Stimulated activated CD4-positive, alpha-beta T cell treated with anti-CD3 and anti-CD28 coated beads, Interleukin-12 subunit alpha, Interleukin-12 subunit beta, amount 100 ng/mL, for 4 hours (primary cell): ENCODE measurements at places on chromosomes 1 and 21.

- DNase-seq: no peak
These were observed 374.7 kb downstream of the NPHP4 start for GRCh38 chr1:5617546-5617945.

DNA sequence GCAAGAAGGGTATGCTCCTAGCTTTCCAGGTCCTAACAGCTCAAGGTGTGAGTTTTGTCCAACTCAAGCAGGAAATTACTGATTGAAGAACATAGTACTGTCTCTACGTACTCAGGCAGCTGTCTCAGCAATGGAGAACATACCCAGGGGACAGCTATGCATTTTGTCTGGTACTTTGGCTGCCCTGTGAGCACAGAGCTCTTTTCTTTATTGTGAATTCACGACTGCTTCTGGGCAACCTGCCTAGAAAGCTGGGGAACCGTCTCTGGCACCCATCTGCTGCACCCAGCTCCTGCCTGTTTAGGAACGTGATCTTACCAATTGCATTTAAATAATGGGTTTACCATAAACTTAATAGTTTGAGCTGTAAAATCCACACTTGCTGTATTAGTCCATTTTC lies 258.1 kb downstream of the HHAT start:
- no peak for DNase-seq

- no peak for DNase-seq
These were observed 127.1 kb downstream of the C1orf21 start for GRCh38 chr1:184513966-184514365.

DNA sequence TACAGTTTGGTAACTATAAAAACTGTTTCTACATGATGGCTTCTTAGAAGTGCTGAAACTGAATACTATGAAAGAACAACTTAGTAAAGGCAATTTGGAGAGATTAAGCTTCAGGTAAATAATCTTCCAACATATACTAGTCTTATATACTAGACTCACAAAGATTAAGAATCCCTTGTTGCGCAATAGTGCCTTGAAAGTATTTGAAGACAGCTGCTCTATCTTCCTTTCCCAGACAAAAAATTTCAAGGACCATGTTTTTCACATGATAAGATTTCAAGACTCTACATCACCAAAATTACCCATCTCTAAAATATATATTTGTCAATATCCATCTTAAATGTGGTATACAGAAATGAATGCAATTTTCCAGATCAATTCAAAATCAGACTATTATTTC lies 37.7 kb upstream of the ASPM start:
- no peak for DNase-seq

- DNase-seq: no peak
These were observed 137.5 kb downstream of the NOS1AP start for GRCh38 chr1:162206749-162207635.

DNA sequence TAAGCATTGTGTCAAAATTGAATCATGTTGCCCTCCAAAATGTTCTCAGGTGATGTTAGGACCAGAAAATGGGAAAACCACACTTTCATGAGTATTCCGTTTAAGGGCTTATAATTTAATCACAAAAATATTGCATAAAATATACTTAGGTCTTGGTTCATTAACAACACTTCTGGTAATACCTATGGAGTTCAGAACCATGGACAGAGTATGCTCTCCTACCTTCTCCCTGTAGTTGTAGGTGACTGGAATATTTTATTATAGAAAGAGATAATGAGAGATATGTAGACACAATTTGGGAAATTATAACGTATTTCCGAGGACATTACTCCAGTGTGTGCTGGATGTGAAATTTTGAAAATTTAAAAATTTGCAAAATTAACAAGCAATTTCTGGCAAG lies 232.5 kb downstream of the NCAM2 start:
- DNase-seq: no peak

- DNase-seq: no peak
These were observed 18.6 kb upstream of the GBP5 start for GRCh38 chr1:89291276-89291675.

- DNase-seq: no peak
These were observed 22.5 kb upstream of the SRP9 start for GRCh38 chr1:225754940-225755641.

DNA sequence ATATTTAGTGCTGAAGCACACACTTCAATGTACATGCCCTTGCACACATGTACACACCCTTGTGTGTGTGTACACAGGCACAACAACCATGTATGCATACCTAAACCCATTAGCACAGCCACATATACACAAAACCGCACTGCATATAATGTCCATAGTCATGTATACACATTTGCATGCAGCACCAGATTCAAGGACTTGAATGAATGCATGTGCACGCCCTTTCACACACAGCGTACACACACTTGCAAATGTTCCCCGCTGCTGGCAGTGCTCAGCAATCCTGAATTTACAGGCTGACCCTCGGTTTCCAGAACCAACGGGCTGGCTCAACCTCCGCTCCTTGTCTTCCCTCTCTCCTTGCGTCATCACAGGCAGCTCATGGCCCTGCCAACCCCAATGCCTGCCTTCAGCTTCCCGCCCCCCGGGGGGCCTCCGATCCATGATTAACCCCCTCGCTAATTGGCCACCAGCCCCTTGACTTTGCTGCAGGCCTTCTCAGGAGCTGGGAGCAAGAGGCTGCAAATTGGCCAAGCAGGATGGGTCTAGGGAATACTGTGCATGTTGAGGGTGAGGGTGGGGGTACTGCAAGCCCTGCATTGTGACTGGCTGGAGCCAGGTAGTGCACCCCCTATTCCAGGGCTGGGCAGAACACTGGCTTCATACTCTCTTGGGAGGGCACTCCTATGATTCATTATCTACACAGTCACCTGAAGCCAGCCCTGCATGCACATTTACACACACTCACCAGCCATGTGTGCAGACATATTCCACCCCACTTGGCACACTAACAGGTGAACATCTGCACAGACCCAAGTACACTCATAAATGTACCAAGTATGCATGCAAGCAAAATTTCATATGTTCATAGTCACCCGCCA lies 7.9 kb downstream of the GPR3 start:
- DNase-seq: no peak

GRCh38 chr1:104718752-104719151 lies 969.1 kb downstream of the AMY1C start:
- DNase-seq: no peak

DNA sequence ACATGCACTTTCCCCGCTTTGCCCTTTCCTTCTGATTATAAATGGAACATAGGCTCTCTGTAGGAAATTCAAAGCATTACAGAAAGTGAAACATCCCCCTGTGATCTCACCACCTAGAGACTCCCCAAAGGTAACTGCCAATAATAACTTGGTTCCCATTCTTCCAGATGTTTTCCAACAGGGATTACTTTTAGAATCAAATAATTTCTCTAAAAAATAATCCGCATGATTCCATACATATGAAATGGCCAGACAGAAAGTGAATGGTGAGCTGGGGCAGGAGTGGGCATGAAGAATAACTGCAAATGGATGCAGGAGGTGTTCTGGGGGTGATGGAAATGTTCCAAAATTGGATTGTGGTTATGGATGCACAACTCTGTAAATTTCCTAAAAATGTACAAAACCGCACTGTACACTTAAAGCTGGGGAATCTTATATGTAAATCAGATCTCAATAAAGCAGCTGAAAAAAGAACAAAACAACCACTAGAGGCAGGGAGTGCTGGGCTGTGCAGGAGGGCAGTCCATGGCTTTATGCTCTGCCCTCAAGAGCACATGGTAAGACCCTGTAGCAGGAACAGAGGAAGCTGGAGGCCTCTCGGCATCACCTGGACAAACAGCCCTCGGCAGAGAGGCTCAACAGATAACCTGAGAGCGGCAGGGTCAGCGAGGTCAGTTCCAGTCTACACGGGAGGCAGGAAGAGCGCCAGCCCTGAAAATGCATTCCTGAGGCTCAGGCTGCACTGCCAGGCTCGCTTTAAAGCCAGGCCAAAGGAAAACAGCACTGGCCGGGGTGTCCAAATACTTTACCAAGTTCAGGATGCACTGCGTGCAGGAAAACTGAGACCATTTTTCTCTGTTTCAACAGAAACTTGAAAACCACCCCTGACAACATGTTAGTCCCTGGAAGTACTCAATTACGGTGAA lies 39.7 kb downstream of the CAPZB start:
- no peak for DNase-seq

DNA sequence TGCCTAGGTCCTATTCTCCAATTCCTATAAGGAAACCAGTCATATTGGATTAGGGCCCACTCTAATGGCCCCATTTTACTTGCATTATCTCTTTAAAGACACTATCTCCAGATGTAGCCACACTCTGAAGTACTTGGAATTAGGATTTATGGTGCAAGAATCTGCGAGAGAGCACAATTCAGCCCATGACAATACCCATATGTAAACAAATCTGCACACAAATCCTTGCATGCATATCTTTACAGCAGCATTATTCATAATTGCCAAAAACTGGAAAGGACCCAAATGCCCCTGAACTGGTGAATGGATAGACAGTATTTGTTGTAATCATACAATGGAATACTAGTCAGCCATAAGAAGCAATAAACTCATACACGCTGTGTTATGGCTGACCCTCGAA lies 229.8 kb upstream of the ADAMTS5 start:
- no peak for DNase-seq

GRCh38 chr1:234515821-234516241 lies 36.9 kb upstream of the TARBP1 start:
- no peak for DNase-seq

DNA sequence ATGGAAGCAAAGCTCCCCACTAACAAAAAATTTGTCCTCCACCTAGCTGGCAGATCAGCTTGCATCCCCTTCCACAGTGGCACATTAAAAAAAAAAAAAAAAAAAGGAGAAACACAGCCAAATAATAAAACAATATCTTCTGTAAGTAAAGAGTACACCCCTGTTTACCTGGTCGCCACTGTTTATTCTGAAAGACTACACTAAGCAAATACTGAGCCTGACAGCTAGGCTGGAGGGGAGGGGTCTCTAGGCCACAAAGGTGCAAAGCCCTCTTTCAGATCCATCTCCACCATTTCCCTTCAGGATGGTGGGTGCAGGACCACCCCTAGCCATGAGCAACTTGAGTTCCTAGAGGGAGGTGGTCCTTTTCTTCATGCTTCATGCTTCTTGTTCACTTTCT lies 22.8 kb upstream of the SLC45A3 start:
- DNase-seq: no peak

GRCh38 chr1:21523297-21523813 lies 14.1 kb downstream of the ALPL start:
- DNase-seq: no peak

- no peak for DNase-seq
These were observed 190.5 kb downstream of the TOMM20 start for GRCh38 chr1:234938135-234938534.

DNA sequence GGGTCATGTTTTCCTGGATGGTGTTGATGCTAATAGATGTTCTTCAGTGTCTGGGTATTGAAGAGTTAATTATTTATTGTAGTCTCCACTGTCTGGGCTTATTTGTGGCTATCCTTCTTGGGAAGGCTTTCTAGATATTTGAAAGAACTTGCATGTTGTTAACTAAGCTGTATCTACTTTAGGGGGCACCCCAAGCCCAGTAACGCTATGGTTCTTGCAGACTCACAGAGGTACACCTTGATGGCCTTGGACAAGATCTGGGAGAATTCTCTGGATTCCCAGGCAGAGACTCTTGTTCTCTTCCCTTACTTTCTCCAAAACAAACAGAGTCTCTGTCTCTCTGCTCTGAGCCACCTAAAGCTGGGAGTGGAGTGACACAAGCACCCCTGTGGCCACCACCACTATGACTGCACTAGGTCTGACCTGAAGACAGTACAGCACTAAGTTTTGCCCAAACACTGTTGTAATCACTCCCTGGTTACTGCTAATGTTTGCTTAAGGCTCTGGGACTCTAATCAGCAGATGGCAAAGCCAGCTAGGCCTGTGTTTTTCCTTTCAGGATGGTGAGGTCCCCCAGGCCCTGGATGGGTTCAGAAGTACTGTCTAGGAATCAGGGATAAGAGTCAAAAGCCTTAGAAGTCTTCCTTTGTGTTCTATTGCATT lies 76.5 kb upstream of the C1orf21 start:
- no peak for DNase-seq

DNA sequence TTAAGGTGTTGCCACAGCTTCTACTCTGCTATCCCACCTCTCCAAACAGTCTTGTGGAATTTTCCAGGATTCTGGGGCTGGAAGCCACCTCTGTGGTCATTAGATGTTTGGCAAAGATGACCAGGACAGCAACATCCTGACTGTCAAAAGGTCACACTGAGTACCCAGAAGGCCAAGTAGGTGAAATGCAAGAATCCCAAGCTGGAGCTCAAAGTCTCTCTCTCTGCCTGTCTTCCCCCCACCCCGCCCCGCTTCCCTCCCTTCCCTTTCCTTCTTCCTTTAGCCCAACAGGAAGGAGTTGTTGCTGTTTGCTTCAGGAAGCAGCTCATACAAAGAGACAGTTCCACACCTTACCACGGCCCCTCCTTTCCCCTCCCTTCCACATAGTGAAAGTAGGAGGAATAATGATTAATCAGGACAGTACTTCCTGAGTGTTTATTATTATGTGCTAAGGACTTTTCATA lies 75.6 kb upstream of the SLC2A1 start:
- DNase-seq: no peak

GRCh38 chr21:44972821-44973220 lies 33.0 kb downstream of the SLX9 start:
- no peak for DNase-seq

DNA sequence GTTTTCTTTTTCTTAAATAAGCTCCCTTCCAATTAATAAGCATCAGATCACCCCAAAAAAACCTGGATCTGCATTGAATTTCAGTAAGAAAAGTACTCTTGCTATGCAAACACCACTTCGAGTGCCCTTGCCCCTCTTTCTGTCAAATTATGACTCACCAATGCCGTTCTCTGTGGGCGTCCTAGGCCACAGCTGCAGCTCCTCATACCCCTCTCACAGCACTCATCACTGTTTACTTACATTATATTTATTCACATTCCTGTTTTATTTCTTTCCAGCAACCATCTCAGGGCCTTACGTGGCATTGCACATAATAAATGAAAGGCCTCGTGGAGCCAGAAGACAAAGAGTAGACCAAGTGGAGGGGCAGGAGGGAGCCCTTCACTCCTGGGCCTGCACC lies 99.1 kb upstream of the CTTNBP2NL start:
- DNase-seq: no peak

GRCh38 chr1:108000184-108000583 lies 35.2 kb upstream of the VAV3 start:
- DNase-seq: no peak

DNA sequence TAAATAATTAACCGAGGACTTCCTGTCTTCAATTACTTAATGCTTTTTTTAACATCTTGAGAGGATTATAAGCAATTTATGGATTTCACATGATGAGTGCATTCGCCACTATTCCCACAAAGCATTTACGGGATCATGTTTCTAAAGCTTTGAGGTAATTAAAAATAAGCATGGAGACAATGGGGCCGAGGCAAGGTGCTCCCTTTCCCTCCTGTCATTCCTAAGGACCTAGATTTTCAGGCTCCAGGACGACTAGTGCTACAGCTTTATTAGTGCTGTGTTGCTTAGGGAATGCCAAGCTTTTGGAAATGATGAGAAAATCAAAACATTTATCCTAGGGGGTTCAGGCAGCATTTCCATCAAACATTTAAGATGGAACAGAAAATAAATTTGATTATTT lies 209.2 kb downstream of the KCTD3 start:
- DNase-seq: no peak
